ENCODE measurements at places on chromosomes 1 and 21.

- H3K27me3 ChIP-seq: peaks cover 6% of the 10 kb centered on the region
- DNase-seq: no peak
These were observed 395.6 kb downstream of the SETD4 start for GRCh38 chr21:35664683-35665082.

GRCh38 chr1:225870911-225871310, 11.3 kb downstream of the TMEM63A start:
- H3K27ac ChIP-seq: no peak overlapping the region
- peaks cover 12% of the 10 kb centered on the region for H3K4me1 ChIP-seq
- no peak for DNase-seq
- no peaks in the 10 kb centered on the region for H3K27me3 ChIP-seq

GRCh38 chr1:88876573-88877365, 14.6 kb downstream of the GTF2B start:
- H3K4me3 ChIP-seq: no peak overlapping the region
- DNase-seq: no peak
- no peak overlapping the region for H3K27ac ChIP-seq
- peaks cover 19% of the 10 kb centered on the region for H3K4me1 ChIP-seq
- peaks cover 8% of the 10 kb centered on the region for H3K36me3 ChIP-seq

GRCh38 chr21:44517175-44517899, 22.7 kb downstream of the KRTAP10-1 start:
- no peaks in the 10 kb centered on the region for H3K4me1 ChIP-seq
- DNase-seq: no peak
- peaks cover 6% of the 10 kb centered on the region for H3K27me3 ChIP-seq
- no peak overlapping the region for H3K4me3 ChIP-seq
- no peaks in the 10 kb centered on the region for H3K36me3 ChIP-seq

GRCh38 chr1:232589812-232590743, 39.9 kb downstream of the SIPA1L2 start:
- H3K27me3 ChIP-seq: peaks cover 8% of the 10 kb centered on the region
- DNase-seq: no peak
- peaks cover 7% of the 10 kb centered on the region for H3K4me1 ChIP-seq
- H3K4me3 ChIP-seq: peak overlapping the region; percentile 24
- H3K36me3 ChIP-seq: no peaks in the 10 kb centered on the region

DNA sequence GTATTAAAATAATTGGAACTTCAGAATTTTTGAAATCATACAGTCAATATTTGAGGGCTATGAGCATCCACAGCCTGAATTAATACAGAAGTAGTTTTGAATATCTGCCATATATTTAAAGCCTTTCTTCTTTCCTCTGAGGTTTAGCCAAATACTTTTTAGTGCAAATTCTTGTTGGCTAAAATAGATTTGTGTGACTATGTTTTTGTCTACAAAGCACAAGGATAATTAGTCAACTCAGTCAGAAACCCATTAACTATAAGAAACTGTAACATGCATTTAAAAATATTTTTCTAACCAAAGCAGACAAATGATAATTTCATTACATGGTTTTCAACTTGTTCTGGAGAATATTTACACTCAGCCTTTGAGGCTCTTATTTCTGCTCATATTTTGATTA, 232.1 kb downstream of the TPR start:
- H3K27me3 ChIP-seq: peaks cover 3% of the 10 kb centered on the region
- no peaks in the 10 kb centered on the region for H3K4me1 ChIP-seq
- no peak overlapping the region for H3K27ac ChIP-seq
- H3K36me3 ChIP-seq: no peaks in the 10 kb centered on the region
- H3K4me3 ChIP-seq: no peak overlapping the region
- DNase-seq: no peak

- no peak overlapping the region for H3K4me3 ChIP-seq
- no peak for DNase-seq
- no peaks in the 10 kb centered on the region for H3K4me1 ChIP-seq
- H3K27me3 ChIP-seq: peaks cover 7% of the 10 kb centered on the region
- H3K27ac ChIP-seq: no peak overlapping the region
These were observed 71.5 kb upstream of the CXADR start for GRCh38 chr21:17441370-17441769.

- no peaks in the 10 kb centered on the region for H3K4me1 ChIP-seq
- H3K27me3 ChIP-seq: peaks cover 3% of the 10 kb centered on the region
- no peaks in the 10 kb centered on the region for H3K36me3 ChIP-seq
- H3K4me3 ChIP-seq: no peak overlapping the region
These were observed 56.2 kb downstream of the COL24A1 start for GRCh38 chr1:86100401-86100800.

- DNase-seq: no peak
- no peak overlapping the region for H3K4me3 ChIP-seq
- no peak overlapping the region for H3K27ac ChIP-seq
- no peaks in the 10 kb centered on the region for H3K36me3 ChIP-seq
These were observed 13.8 kb downstream of the KNCN start for GRCh38 chr1:46537651-46538050.

DNA sequence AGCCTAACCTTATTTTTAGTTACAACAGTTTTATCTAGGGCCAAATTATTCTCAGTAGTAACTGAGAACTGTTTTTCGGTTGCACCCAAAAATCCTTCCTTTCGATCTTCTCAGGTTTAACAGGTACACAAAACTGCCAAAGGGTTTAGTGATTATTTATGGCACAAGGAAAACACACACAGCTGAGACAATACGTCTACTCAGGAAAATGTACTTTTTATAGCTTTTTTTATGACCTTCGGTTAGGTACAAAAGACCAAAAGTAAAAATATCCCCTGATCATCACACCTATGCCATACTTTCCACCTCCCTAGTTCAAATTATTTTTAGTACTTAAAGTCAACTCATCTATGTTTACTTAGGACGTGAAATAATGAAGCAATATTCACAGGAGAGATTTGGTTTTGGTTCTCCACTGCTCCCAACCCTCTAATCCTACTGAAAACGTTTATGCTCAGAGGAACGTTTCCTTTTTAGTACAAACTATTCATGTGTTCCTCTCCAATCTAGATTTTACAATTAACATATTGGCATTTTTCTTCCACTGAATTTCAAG, 48.7 kb downstream of the TTLL7 start:
- no peak overlapping the region for H3K27ac ChIP-seq
- no peak for DNase-seq
- no peaks in the 10 kb centered on the region for H3K4me1 ChIP-seq
- no peak overlapping the region for H3K4me3 ChIP-seq
- peaks cover 7% of the 10 kb centered on the region for H3K27me3 ChIP-seq

DNA sequence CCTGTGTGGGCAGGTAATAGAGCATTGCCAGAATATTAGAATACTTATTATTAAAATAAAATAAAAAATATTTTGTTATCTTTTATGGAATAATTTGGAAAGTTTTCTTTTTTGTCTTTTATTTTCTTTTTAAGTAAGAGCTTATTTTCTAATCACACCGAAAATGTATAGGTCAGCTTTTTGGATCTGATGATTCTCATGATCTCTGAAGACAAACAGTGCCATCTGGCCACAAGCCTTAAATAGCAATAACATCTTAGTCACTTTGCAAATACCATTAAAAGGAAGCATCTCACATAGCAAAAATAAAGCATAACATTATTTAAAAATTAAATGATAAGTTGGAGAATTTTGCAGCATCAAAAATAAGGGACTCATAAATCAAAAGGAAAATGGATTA, 213.8 kb downstream of the PLA2G4A start:
- no peak overlapping the region for H3K27ac ChIP-seq
- H3K4me1 ChIP-seq: peaks cover 5% of the 10 kb centered on the region
- H3K36me3 ChIP-seq: no peaks in the 10 kb centered on the region
- no peak overlapping the region for H3K4me3 ChIP-seq

DNA sequence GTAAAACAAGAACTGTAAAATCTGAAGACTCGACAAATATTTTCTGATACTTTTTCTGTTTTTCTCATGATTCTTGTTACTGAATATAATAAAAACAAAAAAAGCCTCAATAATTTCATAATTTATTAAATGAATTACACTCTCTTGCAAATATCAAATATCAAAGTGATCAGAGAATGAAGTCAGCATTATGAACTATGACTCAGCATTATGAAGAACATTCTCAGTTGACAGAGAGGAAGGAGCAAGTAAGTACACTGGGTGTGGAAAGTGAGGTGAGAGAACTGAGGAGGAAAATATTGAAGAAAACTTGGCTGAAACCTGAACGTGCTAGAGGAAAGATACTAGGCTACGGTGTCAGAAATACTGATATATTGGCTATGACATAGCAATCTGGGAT, 529.5 kb downstream of the KCNT2 start:
- no peak overlapping the region for H3K27ac ChIP-seq
- no peaks in the 10 kb centered on the region for H3K4me1 ChIP-seq
- H3K4me3 ChIP-seq: no peak overlapping the region

DNA sequence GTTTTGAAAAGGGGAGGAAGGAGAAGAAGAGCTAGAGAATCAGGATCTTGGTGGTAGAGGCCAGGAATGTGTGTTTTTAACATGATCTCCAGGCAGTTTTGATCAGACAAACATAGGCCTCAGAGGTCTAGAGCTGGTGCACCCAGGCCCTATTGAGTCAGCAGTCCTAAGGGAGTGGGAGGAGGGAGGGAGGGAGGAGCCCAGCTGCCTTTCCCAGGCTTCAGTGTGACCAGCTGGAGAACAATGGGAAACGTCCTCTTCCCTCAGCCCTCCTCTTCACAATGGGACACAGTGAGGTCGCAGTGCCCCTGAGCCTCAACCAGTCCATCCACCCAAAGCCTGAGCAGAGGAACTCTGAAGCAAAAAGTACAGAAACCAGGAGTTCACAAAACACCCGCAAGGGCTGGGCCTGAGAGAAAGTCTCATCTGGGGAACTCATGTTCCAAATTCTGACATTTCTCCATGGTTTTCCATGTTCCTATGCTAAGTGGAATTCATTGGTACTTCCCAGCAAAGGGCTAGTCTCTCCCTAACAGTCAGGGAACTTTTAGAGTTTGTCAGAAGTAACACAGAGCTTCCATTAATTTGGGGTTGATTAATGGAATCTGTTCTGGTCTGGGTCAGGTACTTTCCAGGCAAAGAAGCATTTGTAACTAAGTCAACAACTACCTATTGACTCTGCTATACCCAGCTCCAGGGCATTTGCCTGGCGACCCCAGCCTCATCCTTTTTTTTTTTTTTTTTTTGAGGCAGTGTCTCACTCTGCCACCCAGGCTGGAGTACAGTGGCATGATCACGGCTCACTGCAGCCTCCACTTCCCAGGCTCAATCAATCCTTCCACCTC, 37.5 kb downstream of the ELAPOR1 start:
- no peak for DNase-seq
- H3K4me3 ChIP-seq: no peak overlapping the region
- H3K27me3 ChIP-seq: peaks cover 3% of the 10 kb centered on the region
- peaks cover 7% of the 10 kb centered on the region for H3K4me1 ChIP-seq
- H3K27ac ChIP-seq: no peak overlapping the region
- no peaks in the 10 kb centered on the region for H3K36me3 ChIP-seq

- DNase-seq: no peak
- peaks cover 17% of the 10 kb centered on the region for H3K4me1 ChIP-seq
- no peak overlapping the region for H3K27ac ChIP-seq
- H3K36me3 ChIP-seq: no peaks in the 10 kb centered on the region
- peaks cover 21% of the 10 kb centered on the region for H3K27me3 ChIP-seq
These were observed 3.0 kb downstream of the CELSR2 start for GRCh38 chr1:109252167-109252892.

- H3K36me3 ChIP-seq: peaks cover 32% of the 10 kb centered on the region
- H3K4me1 ChIP-seq: peaks cover 3% of the 10 kb centered on the region
- H3K4me3 ChIP-seq: no peak overlapping the region
These were observed 144.3 kb downstream of the CD247 start for GRCh38 chr1:167373986-167374385.
